ENCODE measurements at places on chromosomes 12 and 14.
A peak's percentile ranks its signal among the peaks of the same experiment; 100 is the strongest.

GRCh38 chr14:28468191-28469151, 298.1 kb upstream of the FOXG1 start:
- no peak for DNase-seq

DNA sequence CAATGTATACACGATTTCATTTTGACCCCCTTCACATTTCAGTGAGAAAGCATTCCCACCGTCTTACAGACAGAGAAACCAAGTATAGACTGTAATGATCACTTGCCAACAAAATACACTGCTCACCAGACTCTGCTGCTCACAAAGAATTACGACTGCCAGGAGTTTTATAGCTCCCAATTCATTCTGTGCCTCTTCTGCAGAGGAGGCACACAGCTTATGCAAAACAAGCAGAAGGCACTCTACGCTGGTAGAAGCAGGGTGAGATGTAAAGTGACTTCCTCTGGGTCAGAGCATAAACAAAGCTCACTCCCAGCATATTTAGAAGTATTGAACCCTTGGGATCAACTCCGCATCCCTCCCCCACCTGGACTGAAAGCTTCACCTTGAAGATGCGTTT, 14.6 kb downstream of the SPTB start:
- DNase-seq: no peak

- no peak for DNase-seq
These were observed 6.7 kb upstream of the TESC start for GRCh38 chr12:117105902-117106301.

DNA sequence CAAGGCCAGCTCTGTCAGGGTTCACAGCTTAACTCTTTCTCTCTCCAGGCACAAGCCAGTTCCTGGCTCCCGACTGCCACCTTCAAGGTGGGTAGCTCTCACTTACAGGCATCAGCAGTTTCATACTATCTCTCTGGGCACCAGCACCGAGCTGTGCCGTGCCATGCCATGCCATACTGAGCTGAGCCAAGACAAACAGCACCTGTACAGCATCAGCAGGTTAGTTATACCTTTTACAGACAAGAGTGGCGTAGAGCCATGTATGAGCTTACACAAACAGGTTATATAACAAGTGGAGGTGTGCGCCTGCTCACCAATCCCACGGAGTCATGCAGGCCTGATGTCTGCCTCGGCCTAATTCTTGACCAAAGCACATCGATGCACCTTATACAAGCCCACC, 1098.7 kb downstream of the AACS start:
- DNase-seq: no peak

DNA sequence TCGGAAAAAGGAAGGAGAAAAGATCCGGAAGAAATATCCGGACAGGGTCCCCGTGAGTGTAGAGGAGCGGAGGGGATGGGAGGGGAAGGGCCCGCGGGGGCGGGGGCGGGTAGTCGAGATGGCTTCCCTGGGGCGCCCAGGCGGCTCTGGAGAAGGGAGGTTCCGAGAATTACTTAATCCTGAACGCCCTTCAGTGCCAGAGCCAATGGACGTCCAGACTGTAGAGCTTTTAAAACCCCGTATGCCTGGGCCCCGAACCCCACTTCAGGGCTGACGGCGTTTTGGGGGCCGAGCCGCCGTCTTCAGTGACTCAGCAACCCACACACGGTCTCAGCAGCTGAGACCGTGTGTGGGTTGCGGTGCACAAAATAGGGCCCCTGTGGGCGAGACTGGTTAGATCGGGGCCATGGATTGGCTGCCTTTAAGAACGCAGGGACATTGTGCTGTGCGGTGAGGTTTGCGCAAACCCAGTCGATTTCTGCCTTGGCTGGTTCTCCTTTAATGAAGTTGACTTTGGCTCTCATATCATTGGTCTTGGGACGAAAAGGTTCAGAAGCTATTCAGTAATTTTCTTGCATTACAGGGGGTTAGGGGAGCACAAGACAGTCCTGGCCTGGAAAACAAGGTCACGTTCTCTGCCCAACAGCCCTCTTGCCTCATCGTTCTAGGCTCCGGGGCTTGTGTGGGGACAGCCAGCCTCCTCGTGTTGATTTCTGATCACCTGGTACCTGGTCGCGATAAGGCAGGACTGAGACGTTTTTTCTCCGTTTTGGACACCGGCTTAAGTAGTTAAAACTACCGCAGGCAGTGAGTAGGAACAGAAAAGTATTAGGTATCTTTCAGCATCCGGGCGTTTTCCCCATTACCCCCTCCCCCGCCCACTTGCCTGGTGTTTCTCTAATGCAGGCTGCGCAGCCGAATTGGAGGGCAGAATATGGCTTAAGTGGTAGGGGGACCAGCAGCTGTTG, 775 bp downstream of the GABARAPL1 start:
- DNase-seq: no peak

- no peak for DNase-seq
These were observed 877.6 kb upstream of the SEL1L start for GRCh38 chr14:82411298-82411697.

- no peak for DNase-seq
These were observed 298.2 kb downstream of the TMEM132D start for GRCh38 chr12:129605666-129606065.

DNA sequence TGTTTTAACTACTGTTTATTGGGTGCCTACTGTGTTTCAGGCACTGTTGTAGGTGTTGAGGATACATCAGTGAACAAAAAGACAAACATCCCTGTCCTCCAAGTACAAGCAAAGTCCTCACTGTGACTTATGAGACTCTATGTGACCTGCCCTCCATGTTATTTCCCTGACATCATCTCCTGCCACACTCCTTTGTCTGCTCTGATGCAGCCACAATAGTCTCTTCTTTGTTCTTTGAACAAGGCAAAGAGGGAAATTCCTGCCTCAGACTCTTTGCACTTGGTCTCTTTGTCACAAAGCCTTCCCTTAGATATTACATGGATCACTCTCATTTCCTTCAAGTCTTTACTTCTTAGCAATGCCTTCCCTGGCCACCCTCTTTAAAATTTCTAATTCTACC, 240.1 kb upstream of the SRRM4 start:
- no peak for DNase-seq

GRCh38 chr12:52912711-52913430, 8.0 kb upstream of the KRT8 start:
- DNase-seq: no peak

DNA sequence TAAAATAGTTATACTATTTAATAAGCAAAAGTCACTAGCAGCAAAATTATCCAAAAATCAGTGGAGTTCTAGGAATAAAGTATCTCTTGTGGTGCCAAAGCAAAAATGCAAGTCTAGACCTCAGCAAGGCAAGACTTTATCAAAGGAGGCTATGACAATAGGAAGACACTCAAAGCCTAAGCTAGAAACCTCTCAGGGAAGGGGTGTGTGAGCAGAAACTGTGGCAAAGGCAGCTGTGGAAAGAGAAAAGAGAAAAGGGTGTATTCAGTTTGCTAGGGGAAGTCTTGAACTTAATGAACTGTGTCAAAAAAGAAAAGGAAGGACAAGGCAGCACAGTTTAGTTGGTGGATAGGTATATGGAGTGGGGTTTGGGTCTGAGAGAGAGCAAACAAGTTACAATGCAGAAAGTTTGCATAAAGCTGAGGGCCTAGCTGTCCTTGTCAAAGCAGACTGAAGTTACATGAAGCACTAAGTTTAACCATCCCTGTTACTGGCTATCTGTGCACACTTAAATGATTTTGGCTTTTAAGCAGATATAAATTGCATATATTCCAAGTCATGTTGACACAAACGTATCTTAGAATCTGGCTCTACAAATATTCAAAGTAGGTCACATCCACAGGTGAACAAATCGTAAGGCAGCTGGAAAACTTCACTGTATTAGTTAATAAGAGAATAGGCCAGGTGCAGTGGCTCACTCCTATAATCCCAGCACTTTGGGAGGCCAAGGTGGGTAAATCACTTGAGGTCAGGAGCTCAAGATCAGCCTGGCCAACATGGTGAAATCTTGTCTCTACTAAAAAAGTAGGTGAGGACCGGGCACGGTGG, 31.0 kb upstream of the AMN1 start:
- no peak for DNase-seq

- peak; percentile 60 for DNase-seq
These were observed 61.1 kb downstream of the PITPNM2 start for GRCh38 chr12:123089631-123090353.

- no peak for DNase-seq
These were observed at the start of gene DYRK4 for GRCh38 chr12:4562034-4562657. TSS of gene DYRK4 (plus strand) at chr12:4562208. CDS start at chr12:4562246, 38 bp downstream.

- no peak for DNase-seq
These were observed 4.5 kb upstream of the MIA2 start for GRCh38 chr14:39229222-39229543.

DNA sequence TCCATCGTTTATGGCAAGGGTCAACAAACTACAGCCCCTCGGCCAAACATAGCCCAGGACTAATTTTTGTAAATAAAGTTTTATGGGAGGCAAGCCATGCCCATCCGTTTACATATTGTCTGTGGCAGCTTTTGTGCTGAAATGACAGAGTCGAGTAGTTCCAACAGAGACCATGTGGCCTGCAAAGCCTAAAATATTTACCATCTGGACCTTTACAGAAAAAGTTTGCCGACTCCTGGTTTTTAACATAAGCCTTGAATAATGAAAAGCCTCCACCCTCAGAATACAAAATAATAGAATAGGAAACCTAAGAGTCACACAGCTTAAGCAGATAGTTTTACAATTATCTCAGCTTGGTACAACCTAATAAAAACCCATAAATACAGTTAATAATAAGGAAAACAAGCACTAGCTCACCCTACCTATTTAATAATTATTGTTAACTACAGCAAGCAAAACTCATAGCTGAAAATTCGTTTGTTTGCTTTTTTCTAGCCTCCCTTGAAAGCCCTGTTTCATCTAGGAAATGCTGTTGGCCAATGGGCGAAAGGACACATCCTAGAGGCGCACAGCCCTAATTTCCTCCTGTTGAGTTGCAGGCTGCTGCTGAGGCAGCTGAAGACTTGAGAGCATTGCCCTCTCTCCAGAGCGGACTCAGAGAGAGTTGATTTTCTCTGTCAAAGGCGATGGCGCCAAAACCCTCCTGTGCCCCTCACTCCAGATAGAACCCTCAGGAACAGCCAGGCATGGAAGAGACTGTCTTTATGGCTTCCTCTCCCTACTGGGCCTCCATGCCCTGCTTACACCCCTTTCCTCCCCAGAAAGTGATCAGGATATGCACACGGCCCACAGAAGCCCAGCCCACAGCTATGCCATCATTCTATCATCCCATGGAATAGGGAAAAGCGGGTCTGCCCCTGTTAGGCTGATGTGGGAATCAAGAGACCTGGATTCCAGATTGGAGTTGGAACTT, 107.2 kb downstream of the DPF3 start:
- DNase-seq: no peak

- no peak for DNase-seq
These were observed 33.1 kb downstream of the KCNA5 start for GRCh38 chr12:5076761-5077160.

GRCh38 chr12:127909041-127909440, 357.9 kb upstream of the TMEM132C start:
- DNase-seq: no peak

DNA sequence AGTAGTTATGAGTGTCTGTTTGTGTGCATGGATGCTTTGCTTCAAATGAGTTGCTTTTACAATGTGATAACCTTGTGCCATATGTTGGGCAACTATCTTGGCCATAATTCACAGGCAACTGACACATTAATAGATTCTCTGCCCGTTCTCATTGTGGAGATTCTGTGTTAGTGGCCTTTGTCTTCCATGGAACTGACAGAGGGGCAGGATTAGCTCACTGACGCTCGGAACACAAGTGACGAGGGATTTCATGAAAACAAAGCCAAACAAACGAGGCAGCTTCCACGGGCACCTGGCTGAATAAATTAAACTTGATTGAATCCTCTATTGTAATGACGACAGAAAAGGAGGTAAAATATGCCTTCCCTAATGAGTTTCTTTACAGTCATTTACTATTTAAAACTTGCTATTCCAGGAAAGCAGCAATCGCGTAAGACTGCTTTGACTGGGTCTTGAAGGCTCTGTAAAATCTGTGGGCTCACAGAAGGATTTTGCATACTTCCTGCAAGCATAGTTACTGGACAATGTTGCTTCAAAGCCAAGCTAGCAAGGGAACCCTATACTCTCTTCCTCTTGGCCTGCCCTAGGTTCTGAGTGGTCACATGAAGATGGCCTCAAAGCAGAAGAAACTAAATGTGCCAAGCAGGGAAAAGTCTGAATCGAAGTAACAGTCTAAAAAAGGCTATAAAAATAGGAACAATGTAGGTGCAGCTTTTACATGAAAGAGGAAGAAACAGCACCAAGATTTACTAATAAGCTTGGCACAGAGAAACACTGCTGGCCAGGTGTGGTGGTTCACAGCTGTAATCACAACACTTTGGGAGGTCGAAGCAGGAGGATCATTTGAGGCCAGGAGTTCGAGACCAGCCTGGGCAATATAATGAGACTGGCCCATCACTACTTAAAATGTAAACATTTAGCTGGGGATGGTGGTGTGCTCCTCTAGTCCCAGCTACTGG, 28.1 kb upstream of the SINHCAF start:
- no peak for DNase-seq

- DNase-seq: no peak
These were observed 6.5 kb downstream of the IAPP start for GRCh38 chr12:21379218-21379617.

DNA sequence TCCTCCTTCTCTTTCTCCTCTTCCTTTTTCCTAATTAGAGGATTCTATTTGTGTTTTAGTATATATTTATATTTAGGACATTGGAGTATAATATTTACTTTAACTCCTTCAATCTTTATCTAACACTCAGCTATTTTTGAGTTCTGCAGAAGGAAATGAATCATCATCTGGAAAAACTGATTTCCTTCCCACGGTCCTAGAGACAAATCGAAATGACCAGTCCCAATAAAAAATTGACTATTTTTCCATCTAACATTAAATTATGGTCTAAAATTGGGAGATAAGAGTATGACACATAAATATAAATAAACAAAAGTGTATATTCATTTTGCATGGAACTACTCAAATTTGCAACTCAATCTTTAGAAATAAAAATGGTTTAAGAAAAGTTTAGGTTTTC, 167.4 kb downstream of the TMTC3 start:
- no peak for DNase-seq

DNA sequence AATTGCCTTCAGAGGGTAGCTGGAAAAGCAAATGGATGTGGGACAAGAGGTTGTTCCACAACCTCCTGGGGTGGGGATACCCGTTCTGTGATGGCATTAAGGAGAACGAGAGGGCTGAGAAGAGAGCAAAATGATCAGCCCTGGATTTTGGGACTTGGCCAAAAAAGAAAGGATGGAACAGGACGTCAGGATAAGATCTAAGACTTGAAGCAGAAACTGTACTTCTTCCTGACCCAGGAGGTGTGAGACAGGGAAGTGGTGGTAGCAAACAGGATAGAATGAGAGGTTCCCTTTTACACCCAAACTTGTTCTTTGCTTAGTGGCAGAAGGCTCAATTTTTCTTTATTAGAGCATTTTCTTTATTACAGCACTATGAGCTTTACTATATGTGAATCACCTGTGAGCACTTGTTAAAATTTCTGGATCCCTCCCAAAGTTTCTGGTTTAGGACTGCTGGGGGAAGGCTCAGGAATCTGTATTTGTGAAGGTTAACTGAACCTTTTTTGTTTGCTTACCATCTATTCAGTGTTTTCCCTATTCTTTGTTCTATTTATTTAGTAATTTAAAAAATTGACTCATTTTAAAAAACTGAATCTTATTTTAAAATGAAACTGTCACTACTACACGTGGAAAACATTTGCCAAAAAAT, 59.2 kb downstream of the ERC1 start:
- no peak for DNase-seq

GRCh38 chr14:69543341-69544115, 31.1 kb downstream of the CCDC177 start:
- peak; percentile 29 for DNase-seq

GRCh38 chr12:115223322-115223721, 539.3 kb upstream of the TBX3 start:
- DNase-seq: no peak

All from glomerular endothelial cell (primary cell).